ENCODE measurements at places on chromosomes 1 and 21.

- DNase-seq: no peak
These were observed 66.4 kb upstream of the TNFSF18 start for GRCh38 chr1:173117108-173117633.

- no peak for DNase-seq
These were observed 259.8 kb upstream of the CAMK1G start for GRCh38 chr1:209323743-209324142.

DNA sequence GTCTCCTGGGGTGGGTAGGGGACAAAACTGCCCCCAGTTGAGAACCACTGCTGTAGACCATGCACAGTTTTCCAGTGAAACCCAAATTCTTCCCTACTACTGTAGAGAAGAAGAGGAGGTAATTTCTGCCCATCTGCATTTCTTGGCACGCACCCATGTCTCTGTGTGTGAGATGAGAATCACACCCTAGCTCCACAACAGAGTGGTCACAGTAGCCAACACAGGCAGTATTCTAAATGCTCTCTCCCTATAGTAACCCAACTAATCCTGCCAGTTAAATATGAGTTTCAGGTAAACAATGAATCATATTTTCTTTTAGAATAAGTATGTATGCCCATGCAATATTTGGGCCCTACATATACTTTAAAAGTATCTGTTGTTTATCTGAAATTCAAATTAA, 1.2 kb upstream of the CAPN2 start:
- no peak for DNase-seq

GRCh38 chr1:223456747-223457146, 63.5 kb downstream of the CCDC185 start:
- DNase-seq: no peak

DNA sequence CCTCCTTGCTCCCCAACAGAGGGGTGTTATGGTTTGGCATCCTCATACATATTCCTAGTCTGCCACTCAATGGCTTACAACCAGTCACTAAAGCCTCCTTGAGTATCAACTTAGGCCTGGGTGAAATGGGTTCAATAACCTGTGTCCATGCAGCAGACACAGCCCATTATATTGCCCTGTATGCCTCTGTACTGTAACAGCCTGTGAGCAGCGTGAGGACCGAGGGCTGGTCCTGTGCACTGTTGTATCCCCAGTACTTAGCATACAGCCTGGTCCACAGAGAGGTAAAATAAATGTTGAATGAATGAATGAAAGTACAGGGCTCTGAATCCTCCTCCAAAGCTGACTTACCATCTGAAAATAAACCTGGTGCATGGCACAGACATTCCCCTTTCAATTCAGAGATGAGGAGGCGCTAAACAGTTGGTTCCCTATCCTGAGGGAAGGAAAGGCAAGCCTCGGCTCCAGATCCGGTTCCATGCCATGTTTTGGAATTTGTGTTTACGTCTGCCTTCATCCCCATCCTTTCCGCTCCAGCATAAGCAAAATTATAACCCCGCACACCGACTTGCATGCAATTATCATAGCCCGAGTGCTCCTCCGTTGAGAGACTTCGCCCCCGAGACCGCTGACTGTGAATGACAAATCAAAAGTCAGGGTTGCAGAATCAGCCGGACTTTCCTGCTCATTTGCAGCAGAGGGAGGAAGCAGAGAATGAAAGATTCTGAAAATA, 45.0 kb upstream of the DNAJC6 start:
- DNase-seq: peak; percentile 88

- DNase-seq: no peak
These were observed 73.3 kb downstream of the IFI44 start for GRCh38 chr1:78722947-78723346.

GRCh38 chr1:45205011-45205909, 1.1 kb downstream of the ZSWIM5 start:
- DNase-seq: peak; percentile 69

DNA sequence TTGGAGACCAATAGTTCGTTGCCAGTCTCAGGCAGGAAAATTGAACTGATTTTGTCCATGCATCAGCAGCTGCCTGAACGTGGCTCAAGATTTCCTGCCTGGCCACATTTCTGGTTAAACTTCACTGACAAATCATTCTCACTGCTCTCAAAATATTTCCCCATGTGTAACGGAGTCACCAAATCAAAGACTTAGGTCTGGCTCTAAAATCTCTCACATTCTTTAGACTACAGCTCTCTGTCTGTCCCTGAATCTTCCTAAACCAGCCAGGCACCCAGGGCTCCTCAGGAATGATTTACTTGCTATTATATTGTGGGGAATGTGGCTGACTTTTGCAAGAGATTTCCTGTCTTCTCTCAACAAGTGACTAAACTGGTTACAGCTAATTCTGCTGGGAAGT, 49.2 kb upstream of the GJA8 start:
- DNase-seq: peak; percentile 38

DNA sequence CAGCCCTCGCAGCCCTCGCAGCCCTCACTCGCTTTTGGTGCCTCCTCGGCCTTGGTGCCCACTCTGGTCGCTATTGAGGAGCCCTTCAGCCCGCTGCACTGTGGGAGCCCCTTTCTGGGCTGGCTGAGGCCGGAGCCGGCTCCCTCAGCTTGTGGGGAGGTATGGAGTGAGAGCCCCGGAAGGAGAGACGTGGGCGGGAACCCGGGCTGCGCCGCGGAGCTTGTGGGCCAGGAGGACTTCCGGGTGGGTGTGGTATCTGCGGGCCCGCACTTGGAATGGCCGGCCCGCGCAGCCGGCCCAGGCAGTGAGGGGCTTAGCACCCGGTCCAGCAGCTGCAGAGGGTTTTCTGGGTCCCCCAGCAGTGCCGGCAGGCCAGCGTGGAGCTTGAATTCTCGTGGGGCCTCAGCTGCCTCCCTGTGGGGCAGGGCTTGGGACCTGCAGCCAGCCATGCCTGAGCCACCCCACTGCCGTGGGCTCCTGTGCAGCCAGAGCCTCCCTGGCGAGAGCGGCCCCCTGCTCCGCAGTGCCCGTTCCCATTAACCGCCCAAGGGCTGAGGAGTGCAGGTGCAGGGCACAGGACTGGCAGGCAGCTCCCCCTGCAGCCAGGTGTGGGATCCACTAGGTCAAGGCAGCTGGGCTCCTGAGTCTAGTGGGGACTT, 9.9 kb upstream of the CFHR2 start:
- peak; percentile 42 for DNase-seq

DNA sequence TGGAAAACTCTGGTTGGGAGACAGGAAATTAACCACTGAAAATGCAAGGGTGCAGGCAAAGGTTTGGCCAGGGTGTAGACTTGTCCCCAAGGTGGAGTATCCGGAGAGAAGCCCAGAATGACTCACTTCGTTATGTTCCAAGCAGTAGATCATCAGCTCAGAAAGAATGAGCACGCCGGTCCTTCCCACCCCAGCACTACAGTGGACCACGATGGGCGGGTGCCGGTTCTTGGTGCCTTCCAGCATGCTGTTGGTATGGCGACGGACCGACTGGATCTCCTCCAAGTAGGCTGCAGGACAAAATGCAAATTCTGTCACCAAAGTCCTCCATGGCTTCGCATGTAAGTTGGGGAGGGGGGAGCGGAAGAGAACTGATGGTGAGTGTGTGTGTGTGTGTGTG, 83.4 kb downstream of the SMYD2 start:
- DNase-seq: no peak

DNA sequence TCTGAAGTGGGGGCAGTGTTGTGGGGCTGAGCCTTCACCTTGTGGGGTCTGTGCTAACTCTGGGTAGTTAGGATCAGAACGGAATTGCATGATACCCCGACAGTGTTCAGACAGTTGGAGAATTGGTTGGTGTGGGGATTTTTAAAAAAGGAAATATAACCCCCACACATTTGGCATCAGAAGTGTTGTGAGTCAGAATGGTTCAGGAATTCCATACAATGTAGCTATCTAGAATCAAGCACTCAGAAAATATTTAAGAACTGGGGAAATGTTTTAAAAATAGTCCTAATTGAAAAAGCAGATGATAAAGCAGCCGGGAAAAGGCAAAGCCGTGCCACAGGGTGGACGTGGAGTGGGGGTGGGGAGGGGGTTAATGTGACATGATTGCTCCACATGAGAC, 6.5 kb upstream of the S100A7 start:
- DNase-seq: no peak

- DNase-seq: peak; percentile 50
These were observed 61.1 kb upstream of the LAPTM5 start for GRCh38 chr1:30818568-30819243.

- no peak for DNase-seq
These were observed 137.3 kb downstream of the SDCCAG8 start for GRCh38 chr1:243393096-243393495.

- no peak for DNase-seq
These were observed 20.4 kb downstream of the KCNN3 start for GRCh38 chr1:154849645-154850131.

GRCh38 chr1:246602194-246602593, 35.9 kb downstream of the CNST start:
- no peak for DNase-seq

DNA sequence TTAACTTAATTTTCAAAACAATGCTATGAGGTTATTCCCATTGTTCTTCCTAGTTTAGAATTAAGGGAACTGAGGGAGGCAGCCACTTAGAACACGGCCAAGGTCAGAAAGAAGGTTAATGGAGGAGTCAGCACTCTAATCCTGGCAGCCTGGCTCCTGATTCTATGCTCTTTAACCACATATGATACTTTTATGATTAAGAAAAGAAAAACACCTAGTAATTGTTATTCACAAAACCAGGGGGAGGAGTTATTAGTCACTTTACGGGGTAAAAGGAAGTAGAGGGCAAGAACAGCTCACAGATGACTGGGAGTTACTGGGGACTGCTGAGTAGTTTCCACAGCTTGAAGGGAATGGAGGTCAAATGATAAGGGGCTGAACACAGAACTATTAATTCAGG, 38.6 kb downstream of the GADD45A start:
- no peak for DNase-seq

- DNase-seq: no peak
These were observed 13.8 kb upstream of the SEC16B start for GRCh38 chr1:177983482-177984135.

GRCh38 chr1:6523566-6523965, 30.7 kb downstream of the NOL9 start:
- peak; percentile 93 for DNase-seq

GRCh38 chr1:84971957-84972356, 25.0 kb downstream of the MCOLN2 start:
- no peak for DNase-seq

GRCh38 chr1:94899756-94900155, 27.2 kb downstream of the CNN3 start:
- DNase-seq: no peak

- DNase-seq: no peak
These were observed 343.9 kb upstream of the AJAP1 start for GRCh38 chr1:4310396-4310923.

DNA sequence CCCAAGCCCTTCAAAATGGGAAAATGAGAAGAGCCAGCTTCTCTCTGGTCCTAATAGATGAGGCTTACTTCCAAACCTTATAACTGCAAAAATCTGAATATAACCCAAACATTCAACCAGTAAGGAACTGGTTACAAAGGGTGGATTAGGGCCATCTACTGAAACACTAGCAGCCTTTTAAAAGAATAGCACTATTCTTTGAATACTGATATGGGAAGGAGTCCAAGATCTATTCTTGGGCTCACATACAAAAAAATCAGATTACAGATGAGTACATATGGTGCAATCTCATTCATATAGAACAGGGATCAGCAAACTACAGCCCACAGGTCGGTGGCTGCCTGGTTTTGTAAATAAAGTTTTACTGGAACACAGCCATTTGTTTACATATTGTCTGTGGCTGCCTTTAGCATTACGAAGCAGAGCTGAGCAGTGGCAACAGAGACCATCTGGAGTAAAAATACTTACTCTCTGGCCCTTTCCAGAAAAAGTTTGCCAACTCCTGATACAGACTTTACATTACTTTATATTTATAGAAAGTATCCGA, 167.7 kb downstream of the ZSCAN20 start:
- no peak for DNase-seq

GRCh38 chr1:155184835-155185782, 11.5 kb downstream of the TRIM46 start:
- DNase-seq: peak; percentile 52

DNA sequence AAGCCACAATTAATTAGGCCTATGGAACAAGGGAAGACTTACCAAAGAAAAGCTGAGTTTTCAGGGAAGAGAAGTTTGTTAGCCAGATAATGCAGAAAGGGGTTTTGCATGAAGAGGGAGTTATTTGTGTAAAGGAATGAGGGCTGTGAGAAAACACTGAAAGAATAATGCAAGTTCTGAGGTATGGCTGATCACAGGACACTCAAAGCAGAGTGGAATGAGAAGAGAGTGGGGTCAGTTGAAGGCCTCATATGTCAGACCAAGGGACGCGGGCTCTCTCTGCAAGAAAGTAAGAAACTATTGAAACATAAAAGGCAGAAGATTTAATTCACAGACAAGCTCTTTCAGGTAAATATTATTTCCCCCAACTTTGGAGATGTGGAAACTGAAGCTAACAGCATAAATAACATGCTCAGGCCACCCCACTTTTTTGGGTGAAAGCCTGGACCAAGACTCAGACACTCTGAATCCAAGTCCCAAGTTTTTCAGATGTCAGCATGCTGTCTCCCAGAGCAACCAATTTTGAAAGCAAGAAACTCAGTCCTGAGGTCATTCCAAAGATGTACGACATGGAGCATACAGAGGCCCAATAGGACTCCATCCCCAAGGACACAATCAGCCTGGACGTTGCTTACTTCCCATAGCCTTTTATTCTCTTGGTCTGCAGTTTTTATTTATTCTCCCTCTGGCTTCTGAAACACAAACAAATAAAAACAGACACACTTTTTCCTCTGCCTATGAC, 47.3 kb upstream of the FGGY start:
- no peak for DNase-seq

DNA sequence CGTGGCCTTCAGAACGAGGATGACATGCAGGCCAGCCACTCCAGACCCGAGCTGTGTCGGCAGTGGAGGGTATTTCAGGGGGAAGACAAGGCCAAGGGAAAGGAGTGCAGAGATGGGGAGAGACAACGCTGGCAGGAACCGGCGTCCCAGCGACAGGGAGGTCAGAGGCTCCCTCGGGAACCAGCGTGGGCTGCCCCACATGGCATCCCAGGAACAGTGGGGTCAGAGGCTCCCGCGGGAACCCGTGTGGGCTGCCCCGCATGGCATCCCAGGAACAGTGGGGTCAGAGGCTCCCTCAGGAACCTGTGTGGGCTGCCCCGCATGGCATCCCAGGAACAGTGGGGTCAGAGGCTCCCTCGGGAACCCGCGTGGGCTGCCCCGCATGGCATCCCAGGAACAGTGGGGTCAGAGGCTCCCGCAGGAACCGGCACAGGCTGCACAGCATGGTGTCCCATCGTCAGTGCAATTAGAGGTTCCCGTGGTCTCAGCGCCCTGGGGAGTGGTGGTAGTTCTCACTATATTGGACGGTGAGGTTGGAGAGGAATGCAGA, 43.0 kb downstream of the SLC19A1 start:
- DNase-seq: no peak

DNA sequence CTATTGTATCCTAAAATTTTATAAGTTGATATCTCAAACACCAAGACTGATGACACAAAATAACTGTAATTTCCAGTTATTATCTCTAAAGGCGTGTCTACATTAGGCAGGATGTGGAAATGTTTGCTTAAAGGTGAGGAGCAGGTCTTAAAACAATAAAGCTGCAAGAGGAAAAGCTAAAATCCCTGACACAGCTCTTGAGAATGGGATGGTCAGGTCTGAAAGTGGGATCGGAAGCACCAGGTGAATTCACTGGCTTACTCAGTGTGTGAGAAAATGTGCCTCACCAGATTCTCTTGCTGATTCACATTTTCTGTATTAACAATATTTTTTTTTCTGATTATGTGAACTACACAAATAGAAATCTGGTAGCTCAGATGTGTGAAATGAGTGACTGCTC, 421.9 kb upstream of the ADAMTS5 start:
- no peak for DNase-seq

- DNase-seq: no peak
These were observed 214 bp downstream of the NCAM2 start for GRCh38 chr21:20998456-20998789.

Measured in GM23338 (cell line).